ENCODE measurements at places on chromosomes 16 and 17.

- DNase-seq: peak; percentile 89
These were observed 4.0 kb upstream of the ZNF267 start for GRCh38 chr16:31869511-31870201.

- no peak for DNase-seq
These were observed 8.6 kb upstream of the PECAM1 start for GRCh38 chr17:64399071-64399766.

DNA sequence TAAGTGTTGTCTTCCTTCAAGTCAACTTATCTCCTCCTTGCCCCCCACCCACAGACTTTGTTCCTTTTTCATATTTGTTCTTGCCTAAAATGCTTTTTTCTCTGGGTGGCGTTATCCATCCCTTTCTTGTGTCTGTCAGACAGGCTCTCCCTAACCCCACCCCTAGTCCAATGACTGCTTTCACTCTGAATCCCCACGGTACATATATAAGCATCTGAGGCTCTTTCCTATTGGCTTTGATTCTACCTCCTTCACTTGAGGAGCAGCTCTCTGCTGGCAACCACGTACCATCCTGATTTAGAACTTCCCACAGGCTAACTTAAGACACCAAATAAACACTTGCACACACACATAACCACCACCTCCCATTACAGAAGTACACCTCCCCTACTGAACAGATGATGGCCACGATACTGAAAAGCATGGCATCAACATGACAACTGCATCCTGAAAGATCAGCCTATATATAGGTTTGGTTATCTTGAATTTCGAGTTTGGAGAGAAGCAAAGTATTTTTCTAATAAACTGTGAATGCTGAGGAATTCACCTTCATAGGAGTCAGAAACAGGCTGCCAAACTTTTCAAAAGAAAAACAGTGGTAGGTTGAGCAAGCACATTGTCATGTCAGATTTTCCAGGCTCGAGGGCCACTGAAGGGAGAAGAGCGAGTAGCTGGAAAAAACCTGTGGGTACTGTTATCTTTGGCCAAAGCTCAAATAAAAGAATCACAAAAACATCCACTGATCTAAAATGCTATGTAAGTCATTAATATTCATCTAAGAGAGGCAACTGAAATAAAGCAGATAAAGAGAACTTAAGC is 24.3 kb downstream of the STAT3 start:
- DNase-seq: no peak

DNA sequence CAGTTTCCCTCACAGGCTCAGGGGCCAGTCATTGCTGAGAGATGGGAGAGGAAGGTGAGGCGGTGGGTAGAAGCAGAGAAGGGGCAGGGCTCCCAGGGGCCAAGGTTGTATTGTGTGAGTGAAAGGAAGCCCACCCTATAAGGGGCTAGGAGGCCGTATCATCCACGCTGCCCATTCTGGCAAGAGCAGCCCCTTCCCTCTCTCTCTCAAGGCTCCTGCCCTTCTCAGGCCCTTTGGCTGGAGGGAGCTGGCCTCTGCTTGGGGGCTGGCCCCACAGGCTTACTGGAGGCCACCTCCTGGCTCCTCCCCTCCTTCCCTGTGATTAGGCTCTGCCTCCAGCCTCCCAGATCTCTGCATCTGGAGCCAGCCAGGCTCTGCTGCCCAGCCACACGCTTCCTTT is 7.6 kb downstream of the TBKBP1 start:
- no peak for DNase-seq

DNA sequence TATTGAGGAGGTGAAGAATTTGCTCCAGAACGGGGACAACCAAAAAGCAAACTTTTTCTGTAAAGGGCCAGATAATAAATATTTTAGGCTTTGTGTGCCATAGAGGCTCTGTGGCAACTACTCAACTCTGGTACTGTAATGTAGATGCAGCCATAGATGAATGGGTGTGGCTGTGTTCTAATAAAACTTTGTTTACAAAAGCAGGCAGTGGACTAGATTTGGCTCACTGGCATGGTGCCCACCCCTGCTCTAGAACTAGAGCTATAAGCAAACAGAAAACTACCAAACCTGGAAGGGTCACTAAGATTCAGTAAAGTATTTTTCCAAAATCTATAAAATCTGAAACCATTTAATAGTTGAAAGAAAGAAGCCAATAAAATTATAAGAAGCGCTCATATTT is 24.6 kb upstream of the SMURF2 start:
- no peak for DNase-seq

- no peak for DNase-seq
These were observed 1.3 kb downstream of the HOXB9 start for GRCh38 chr17:48624544-48625494.

DNA sequence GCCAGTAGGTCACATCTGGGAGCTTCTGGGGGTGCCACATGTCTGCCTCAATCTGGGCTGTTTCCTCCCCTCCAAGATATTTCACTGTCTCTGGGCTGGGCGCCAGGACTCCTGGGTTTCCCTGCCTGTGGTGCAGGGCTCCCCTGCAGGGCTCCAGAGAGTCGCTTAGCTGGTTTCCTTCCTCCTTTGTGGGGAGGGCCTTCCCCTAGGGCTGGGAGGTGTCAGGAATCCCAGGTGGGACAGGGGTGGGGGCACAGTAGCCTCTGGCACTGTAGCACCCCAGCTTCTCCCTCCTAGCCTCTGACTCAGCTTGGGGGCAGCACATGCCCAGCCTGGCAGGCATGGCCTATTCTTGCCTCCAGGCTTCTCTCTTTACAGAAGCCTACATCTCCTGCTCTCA is 2.6 kb downstream of the RARA start:
- DNase-seq: no peak

DNA sequence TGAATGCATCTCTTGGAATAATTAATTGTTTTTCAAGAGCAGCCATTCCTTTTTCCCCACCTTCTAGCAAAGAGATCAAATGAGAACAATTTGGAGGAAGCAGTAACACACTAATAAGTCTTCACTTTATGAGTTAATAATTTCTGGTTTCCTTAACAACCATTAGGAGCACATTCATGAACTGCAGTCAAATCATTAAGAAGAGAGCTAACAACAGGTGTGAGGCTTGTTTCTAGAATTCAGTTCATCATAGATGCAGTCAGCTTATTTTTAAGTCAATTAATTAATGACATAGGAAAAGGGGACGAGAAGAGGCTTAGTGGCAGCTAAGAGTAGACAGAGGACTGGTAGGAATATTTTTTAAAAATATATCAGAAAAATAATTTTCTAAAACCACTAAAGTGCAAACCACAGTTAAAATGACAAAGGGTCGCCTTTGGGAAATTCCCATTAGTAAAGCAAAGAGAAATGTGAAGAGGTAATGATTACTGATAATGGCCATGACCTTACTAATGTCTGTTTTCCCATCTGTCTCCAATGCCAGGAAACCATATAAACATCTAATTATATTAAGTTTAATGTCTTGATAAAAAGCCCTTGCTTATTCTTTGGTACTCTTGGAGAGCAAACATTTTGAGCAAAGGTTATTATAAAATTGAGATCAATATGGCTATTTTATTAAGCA is 184.2 kb downstream of the KCNJ2 start:
- no peak for DNase-seq

- DNase-seq: no peak
These were observed 81.2 kb downstream of the USP22 start for GRCh38 chr17:20961586-20961985.

- DNase-seq: no peak
These were observed 50.8 kb upstream of the PVALEF start for GRCh38 chr17:81114351-81115093.

- DNase-seq: no peak
These were observed 69.3 kb upstream of the MED13 start for GRCh38 chr17:62134397-62134796.

All from CD4-positive, alpha-beta T cell treated with Interleukin-6 at 100 ng/mL for 8 hours (primary cell).